Common myeloid progenitor, CD34-positive (primary cell): ENCODE measurements at places on chromosomes 7 and 10.

DNA sequence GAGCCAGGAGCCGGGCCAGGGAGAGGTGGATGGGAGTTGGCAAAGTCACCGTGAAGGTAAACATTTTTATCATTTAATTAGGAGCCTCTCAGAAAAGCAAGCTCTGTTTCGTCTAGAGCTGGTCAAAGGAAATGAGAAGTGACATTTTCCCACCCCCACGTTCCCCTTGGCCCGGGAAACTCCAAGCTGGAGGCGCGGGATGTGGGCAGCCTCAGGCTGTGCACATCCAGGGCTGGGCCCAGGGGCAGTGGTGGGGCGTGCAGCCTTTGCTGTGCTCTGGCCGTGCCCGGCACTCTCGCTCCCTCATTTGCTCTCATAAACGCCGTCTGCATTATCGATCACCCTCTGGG, 135.6 kb upstream of the RET start:
- no peak overlapping the region for H3K4me3 ChIP-seq
- H3K4me1 ChIP-seq = peaks cover 8% of the 10 kb centered on the region
- peaks cover 3% of the 10 kb centered on the region for H3K27me3 ChIP-seq
- no peaks in the 10 kb centered on the region for H3K36me3 ChIP-seq
- H3K27ac ChIP-seq = no peak overlapping the region

DNA sequence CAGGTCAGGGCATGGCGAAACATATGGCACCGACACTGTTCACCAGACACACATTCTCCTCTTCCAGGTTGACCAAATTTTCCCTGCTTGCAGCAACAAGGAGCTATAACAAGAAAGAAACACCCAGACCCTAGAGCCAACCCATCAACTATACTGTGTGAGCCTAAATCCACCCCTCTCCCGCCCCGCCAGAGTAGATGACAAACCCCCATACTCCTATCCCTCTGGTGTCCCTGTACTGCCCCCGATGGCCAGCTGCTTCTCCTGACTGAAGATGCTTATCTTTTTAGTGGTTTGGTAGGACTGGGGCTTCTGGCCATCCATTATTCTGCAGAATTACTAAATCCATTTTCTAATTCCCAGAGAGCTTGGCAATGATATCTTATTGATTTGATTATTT, 70.1 kb upstream of the EEPD1 start:
- no peaks in the 10 kb centered on the region for H3K27me3 ChIP-seq
- no peaks in the 10 kb centered on the region for H3K4me1 ChIP-seq
- H3K36me3 ChIP-seq = no peaks in the 10 kb centered on the region
- no peak overlapping the region for H3K27ac ChIP-seq
- H3K4me3 ChIP-seq = no peak overlapping the region
- DNase-seq = peak; percentile 2

- no peak overlapping the region for H3K4me3 ChIP-seq
- no peaks in the 10 kb centered on the region for H3K4me1 ChIP-seq
- no peaks in the 10 kb centered on the region for H3K27me3 ChIP-seq
- no peaks in the 10 kb centered on the region for H3K36me3 ChIP-seq
Measured at GRCh38 chr7:28773423-28774145, 184.5 kb downstream of the TRIL start.

GRCh38 chr10:117462816-117463544, 79.6 kb upstream of the EMX2 start:
- no peaks in the 10 kb centered on the region for H3K27me3 ChIP-seq
- no peak overlapping the region for H3K27ac ChIP-seq
- H3K4me1 ChIP-seq = no peaks in the 10 kb centered on the region
- DNase-seq = no peak

- peaks cover 5% of the 10 kb centered on the region for H3K27me3 ChIP-seq
- DNase-seq = no peak
- H3K27ac ChIP-seq = no peak overlapping the region
- no peak overlapping the region for H3K4me3 ChIP-seq
Measured at GRCh38 chr10:98098247-98098646, 36.2 kb upstream of the R3HCC1L start.

DNA sequence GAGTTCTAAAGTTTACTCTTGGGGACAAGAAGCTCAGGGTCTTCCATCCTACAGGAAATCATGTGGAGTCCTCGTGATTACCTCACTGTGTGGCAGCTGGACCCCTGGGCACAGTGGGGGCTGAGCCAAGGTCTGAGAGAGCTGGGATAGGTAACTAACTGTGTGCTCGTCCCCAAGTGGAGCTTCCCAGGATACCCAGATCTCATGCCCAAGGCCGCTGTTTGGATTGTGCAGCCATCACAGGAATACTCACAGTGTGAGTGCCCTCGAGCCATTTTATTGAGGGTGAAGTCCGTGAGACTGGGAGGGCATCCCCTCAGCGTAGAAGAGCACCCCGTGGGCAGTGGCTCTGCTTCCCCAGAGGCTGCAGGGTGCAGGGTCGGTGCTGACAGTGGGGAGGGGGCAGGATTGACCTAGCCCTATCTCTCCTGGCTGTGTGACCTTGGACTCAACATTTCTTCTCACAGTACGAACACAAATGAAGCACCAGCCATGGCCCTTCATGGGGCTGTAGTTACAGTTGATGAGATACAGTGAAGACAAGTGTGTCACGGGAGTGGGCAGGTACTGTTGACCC, 69.6 kb upstream of the LEP start:
- no peaks in the 10 kb centered on the region for H3K36me3 ChIP-seq
- H3K4me3 ChIP-seq = no peak overlapping the region
- peaks cover 7% of the 10 kb centered on the region for H3K27me3 ChIP-seq
- no peak for DNase-seq
- H3K27ac ChIP-seq = no peak overlapping the region

GRCh38 chr7:85479918-85480643, 293.2 kb upstream of the SEMA3D start:
- no peak overlapping the region for H3K27ac ChIP-seq
- H3K36me3 ChIP-seq = no peaks in the 10 kb centered on the region
- DNase-seq = no peak

DNA sequence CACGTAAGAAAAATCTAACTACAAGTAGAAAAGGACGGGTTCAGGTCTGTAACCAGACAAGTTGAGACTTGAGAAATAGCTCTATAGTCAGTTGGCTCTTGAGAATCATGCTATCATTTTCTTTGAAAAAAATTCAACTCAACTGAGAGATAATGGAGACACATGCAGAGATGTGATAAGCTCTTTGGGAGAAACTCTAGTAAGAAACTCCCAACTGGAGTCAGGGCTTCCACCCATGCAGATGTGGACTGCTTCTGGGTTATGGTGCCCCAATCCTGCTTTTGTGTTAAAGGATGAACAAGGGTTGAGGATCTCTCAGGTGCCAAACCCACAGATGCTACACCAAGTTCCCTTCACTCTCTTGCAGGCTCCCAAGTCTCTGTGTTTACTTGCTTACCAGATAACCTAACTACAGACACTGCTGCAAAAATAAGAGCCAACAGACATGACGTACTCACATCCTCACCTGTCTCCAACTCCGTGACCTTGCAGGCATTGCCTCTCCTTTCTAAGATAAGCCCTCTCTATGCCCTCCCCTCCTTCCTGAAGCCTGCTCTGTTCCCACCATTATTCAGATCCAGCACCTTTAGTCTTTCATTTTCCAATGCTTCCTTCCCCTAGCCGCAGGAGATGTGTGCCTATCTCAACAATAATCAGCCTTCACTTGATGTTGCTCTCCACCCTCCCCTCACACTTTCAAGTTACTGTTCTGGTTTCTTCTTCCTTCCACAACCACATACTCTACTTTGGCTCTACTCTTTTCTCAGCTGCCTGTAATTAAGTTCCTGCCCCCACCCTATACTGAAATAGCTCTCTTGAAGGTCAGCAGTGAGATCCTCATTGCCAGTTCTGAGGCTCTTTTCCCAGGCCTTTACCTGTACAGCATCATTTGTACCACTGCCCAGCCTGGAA, 130.0 kb downstream of the ICA1 start:
- H3K4me3 ChIP-seq = no peak overlapping the region
- peak overlapping the region; percentile 22 for H3K27ac ChIP-seq
- H3K27me3 ChIP-seq = no peaks in the 10 kb centered on the region
- DNase-seq = peak; percentile 14
- peaks cover 14% of the 10 kb centered on the region for H3K4me1 ChIP-seq
